ENCODE measurements at places on chromosomes 3 and 15.

- no peak for DNase-seq
Observed at GRCh38 chr15:101124731-101125451, 127.0 kb downstream of the CHSY1 start.

- DNase-seq: no peak
Observed at GRCh38 chr3:128353991-128354687, 112.6 kb downstream of the DNAJB8 start.

DNA sequence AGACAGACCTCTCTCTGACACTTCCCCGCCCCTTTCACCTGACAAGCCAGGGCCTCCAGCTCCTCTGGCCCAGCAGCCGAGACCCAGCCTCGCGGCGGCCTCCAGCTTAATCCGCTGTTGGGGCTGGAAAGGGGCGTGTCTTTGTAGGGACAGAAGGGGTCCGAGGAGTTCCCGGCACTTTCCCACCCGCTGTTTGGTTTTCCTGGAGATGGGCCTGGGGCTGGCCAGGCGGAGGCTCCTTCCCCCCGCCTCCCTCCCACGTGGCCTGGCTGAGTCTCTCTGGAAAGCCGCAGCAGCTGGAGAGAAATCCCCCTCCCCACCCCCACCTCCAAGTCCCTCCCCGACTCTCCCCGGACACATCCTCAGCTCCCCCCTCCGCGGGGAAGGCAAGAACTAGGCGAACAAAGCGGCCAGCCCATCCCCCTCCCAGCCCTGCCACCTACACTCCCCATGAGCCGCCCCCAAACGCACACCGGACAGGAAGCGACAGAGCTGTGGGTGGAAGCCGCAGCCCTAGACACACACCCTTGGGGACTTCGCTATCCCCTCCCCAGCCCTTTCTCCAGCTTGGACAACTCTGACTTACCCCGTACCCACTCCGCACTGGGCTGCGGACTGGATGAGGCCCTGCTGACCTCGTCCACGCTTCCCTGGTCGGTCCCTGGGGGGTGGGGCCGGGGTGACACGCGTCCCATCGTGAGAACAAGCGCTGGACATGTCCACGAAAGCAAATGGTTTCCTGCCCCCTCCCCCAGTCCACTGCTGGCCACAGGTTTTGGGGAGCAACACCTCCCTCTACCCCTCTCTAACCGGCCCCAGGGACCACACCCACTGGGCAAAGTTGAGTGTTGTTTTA, 1.2 kb downstream of the IGDCC4 start:
- peak; percentile 65 for DNase-seq

DNA sequence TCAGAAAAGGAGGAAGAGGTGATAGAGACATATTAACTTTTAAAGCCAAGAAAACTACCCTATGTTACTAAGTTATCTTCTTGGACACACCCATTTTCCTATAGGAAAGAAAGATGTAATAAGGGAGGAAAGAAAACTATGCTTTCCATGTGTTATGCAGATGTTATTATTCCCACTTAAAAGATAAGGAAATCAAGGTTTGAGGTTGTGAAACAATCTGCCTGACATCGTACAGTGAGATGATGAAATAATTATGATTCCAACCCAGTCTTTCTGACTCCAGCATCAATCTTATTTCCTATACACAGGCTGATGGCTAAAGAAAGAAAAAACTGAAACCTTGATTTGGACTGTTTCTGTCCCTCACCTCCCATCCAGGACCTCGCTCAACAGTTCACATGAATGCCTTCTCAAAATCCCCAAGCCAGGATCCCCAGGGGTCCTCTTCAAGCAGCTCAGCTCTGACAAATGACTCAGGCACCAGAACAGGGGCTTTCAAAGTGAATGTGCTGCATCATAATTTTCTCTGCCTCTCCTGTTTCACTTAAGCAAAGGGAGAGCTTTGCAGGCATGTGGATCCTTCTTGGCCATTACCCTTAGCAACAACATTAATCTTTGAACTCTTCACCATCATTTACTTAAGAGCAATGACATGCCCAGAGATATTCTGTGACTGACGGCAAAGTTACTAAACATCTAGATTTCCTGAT, 12.4 kb upstream of the EID1 start:
- no peak for DNase-seq

Data from suprapubic skin (tissue), 4 donors.